ENCODE measurements at places on chromosomes 6 and 20.

GRCh38 chr6:141925001-141925400, 207.7 kb upstream of the GJE1 start:
- peak; percentile 40 for DNase-seq

DNA sequence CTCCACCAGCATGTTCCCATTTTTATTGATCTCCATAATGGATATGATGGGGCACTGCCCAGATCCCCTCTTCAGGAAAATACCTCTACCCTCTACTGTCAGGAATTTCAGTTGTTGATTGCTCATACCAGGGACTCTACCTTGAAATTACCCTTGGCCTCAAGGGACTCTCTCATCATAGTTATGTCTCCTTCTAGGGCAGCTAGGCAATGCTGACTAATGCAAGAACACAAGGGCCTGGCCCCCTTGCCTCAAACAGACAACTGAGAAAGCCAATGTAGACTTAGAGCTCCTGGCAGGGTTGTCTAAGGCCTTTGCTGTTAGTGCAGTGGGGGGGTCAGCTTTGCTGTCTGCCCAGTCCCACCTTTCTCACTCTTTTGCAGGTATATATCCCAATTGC, 493.1 kb downstream of the BTBD3 start:
- DNase-seq = no peak

GRCh38 chr6:130215526-130215925, 7.2 kb downstream of the SAMD3 start:
- no peak for DNase-seq

DNA sequence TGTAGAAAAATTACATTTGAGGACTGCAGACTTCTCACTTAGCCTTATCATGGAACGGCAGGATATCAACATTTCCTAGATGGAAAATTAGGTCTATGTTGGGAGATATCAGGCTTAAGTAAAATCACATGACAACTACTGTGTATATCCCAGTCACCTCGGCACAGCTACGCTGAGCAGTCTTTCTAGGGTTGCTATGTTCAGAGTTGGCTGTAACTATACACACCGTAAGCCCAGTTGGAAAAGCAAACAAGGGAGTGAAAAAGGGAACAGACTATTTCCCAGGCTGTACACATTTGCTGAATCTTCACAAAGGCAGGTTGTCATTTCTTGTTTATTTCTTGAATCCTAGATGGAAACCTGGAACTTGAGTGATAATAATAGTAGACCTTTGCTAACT, 80.7 kb upstream of the PTPRK start:
- peak; percentile 13 for DNase-seq

DNA sequence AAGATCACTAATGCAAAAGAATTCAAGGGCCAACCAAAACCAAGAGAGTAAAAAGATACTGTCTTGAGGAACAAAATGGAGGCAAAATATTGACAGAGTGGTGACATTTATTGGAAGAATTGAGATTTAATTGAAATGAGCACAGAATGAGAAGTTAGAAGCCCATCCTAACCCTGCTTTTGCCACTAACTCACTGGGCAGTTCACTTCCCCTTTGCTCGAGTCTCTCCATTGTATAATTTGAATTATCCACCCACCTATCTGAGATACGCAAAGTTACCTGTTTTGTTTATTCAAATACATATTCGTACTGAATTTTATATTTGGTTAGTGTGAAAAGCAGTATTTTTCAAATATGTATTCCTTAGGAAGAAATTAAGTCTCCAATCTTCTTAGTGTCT, 204.5 kb upstream of the PRDM1 start:
- no peak for DNase-seq

- no peak for DNase-seq
Observed at GRCh38 chr20:62760471-62760855, 35.8 kb upstream of the MRGBP start.

Measured in fibroblast of skin of back (primary cell).